ENCODE measurements at places on chromosomes 11 and 22.

- peak; percentile 52 for DNase-seq
Observed at GRCh38 chr11:1202776-1203504, 19.9 kb upstream of the MUC5B start.

- no peak for DNase-seq
Observed at GRCh38 chr11:114185436-114185835, 110.8 kb upstream of the NNMT start.

GRCh38 chr22:45683248-45683647 lies 11.6 kb downstream of the ATXN10 start:
- DNase-seq = no peak

GRCh38 chr11:126864934-126865333 lies 135.6 kb downstream of the KIRREL3 start:
- no peak for DNase-seq

- no peak for DNase-seq
Observed at GRCh38 chr11:65502555-65503367, 3.9 kb downstream of the MALAT1 start.

- DNase-seq = no peak
Observed at GRCh38 chr11:20327377-20327935, 36.1 kb upstream of the HTATIP2 start.

DNA sequence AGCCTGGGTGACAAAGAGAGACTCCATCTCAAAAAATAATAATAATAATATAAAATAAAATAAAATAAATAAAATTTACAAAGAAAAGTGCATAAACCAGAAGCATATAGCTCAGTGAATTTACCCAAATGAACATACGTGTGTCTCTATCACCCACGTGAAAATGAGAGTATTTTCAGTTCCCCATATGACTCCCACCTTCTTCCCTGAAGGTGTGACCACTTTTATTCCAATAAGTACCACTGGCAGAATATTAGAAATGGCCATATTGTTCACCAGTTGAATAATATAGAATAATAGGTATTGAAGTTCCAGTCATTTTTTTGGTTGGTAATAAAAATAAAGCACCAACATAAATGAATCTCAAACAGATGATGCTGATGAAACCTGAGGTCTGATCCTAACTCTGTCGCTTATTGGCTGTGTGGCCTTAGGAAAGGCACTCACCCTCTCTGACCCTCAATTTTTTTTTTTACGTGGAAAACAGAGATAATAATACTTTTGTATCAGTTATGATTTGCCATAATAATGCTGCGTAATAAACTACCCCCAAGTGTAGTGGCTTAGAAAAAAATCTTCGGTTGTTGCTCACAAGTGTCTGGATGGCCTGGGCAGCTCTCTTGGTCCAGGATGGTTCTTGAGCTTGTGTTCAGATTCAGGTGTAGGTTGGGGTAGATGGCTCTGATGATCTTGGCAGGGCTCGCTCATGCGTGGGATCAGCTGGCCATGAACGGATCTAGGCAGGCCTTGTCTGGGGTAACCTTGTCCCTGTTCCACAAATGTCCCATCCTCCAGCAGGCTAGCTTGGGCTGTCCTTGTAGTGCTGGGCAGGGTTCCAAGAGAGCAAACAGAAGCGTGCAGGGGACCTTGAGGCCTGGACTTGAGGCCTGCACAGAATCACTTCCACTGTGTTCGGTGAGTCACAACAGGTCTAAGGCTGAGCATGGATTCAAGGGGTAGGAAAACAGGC lies 88.1 kb downstream of the MYO18B start:
- no peak for DNase-seq

GRCh38 chr11:81989093-81989492 lies 744.6 kb downstream of the FAM181B start:
- no peak for DNase-seq

DNA sequence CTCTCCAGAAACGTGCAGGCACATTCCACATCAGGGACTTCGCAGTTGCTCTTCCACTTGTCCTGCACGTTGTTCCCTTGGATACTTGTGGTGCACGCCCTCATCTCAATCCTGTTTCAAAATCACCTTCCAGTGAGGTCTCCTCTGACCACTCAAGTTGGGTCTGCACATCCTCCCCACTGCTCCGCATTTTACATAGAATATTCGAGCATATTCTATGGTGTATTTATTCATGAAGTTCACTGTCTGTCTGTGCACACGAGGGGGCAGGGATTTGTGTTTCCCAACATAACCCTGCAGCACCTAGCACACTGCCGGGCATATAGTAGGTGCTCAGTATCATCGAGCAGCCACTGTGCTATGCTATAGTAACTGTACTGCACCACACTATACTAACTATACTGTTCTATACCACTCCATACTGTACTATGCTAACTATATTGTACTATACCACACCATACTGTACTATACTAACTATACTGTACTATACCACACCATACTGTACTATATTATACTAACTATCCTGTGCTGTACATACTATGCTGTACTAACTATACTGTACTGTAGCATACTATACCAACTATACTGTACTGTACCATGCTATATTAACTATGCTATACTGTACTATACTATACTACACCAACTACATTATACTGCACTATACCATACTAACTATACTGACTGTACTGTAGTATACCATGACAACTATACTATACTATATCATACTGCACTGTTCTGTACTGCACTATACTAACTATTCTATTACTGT lies 30.3 kb downstream of the ELF5 start:
- no peak for DNase-seq

GRCh38 chr11:132681971-132682370 lies 850.3 kb downstream of the OPCML start:
- DNase-seq = no peak

- DNase-seq = no peak
Observed at GRCh38 chr11:94400839-94401772, at the start of gene GPR83. GPR83 (minus strand) TSS chr11:94401419; CDS start chr11:94401247, 172 bp downstream.

- DNase-seq = no peak
Observed at GRCh38 chr11:103901656-103902055, 134.8 kb upstream of the DDI1 start.

- no peak for DNase-seq
Observed at GRCh38 chr11:73029403-73029802, 112.7 kb downstream of the FCHSD2 start.

- no peak for DNase-seq
Observed at GRCh38 chr11:96188243-96189006, 154.6 kb downstream of the MAML2 start.

DNA sequence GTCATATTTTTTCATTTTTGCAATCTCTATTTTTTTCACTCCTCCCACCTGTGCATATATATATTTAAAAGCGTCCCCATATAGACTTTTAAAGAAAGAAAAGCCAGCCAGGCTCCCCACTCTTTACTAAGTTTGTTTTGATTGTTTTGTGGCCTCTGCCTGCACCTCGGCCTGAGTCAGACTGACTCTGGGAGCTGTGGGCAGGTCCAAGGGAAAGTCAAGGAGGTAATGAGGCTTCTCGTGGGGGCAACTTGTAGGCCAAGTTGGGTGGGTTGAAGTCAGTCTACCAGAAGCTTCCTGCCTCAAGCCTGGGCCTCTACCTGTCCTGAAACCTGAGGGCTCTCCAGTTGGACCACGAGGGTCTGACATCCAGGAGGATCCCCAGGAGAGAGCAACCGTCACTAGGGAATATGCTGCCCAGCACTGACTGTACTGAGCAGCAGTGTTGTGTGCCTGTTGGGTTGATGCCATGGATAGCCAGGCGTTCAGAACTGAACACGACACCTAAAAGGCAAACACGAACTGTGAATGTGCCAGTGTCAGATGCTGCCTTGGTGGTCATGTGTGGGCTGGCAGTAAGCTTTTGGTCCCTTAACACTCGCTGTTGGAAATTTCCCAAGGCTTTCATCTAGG lies 58.8 kb downstream of the BMAL1 start:
- no peak for DNase-seq

GRCh38 chr22:38971791-38972190 lies 10.4 kb upstream of the APOBEC3B start:
- no peak for DNase-seq

DNA sequence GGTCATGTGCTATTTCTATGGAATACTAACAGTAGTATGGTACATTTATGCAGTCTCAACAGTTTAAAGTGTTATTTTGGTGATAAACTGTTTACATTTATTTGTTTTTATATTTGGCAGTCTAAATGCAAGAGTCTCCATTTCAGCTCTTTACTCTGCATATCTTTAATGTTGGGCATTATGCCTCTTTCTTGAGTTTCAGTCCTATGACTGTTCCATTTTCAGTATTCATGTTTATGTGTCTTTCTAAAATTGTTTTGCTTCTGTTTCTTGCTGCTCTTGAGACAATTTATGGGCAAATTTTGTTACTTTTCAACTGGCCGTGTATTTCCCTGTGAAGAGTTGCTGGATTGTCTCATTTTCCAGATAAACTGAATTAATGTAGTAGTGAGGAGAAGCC lies 6.6 kb upstream of the RAB30 start:
- no peak for DNase-seq

DNA sequence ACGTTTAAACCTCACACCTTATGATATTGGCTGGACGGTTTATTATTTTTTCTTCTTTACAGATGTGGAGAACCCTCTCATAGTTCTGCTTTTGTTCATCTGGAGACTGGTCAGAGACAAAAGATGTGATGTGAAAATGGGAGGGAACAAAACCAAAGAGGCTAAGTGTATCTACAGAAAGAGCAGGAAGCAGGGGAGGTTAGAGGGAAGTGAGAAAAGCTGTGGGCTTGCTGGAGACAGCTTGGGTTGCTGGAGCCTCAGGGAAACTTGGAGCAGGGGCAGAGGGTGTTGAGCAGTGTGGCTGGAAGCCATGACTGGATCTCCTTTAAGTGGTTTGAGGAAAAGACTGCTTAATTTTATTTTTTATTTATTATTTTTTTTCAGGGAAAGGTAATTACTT lies 79.0 kb upstream of the SNX19 start:
- DNase-seq = no peak

- DNase-seq = no peak
Observed at GRCh38 chr22:26542831-26543230, 30.6 kb upstream of the TFIP11 start.

- no peak for DNase-seq
Observed at GRCh38 chr11:33059331-33060007, 20.1 kb downstream of the TCP11L1 start.

DNA sequence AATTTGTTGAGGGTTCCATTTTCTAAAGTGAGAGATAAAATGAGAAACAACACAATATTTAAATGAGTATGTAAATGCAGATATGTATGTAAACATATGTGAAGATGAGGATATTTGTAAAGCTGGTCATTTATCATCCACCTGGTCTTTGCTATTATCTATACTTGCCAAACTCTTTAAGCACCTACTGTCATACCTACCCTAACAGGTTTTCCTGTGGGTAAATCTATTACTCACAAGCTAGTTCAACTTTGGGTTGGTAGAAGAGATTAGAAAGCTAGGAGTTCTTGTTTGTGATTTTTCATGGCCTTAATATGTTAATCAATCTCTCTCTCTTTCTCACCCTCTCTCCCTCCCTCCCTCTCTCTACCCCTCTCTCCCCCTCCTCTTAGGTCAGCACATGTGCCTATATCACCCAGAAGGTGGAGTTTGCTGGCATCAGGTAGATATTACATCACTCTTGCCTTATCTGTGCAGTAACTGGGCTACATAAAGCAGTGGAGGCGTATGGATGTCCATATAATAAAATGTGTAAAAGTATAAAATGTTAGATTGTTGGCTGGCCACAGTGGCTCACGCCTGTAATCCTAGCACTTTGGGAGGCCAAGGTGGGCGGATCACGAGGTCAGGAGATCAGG lies 14.7 kb downstream of the DEPDC5 start:
- no peak for DNase-seq

GRCh38 chr11:96221244-96222070 lies 121.5 kb downstream of the MAML2 start:
- DNase-seq = no peak

DNA sequence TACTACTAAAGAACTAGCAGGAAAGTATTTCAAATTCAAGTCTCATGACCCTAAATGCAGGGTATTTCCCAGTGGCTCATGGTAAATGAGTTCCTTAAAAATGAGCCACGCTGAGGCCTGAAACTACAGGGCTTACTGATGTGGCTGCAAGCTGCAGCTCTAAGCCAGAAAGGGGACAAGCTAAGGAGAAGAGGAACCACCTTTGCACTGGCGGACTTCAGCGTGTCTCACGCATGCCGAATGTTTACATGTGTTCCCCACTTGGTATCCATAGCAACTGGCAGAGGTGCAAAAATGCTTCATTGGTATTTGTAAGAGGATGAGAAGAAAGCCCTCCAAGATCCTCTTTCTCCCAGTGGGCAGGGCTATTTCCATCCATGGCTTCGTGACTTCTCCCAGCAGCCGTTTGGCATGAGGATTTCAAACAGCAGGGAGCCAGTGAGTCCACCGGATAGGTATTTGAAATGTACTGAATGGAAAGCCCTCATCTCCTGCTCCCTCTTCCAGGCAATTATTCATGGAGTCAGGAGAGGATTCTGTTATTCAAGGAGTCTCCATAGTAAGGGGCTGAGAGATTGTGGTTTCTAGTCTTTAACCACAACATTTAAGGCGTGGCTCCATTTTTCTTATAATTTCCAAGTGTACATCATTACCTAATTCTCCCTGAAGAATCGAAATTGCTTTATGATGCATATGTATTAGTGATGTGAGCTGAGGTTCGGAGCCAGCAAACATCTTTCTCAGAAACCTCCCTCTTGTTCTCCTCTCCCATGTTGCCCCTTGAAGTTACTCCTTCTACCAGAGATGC lies 55.3 kb upstream of the CD44 start:
- peak; percentile 56 for DNase-seq

DNA sequence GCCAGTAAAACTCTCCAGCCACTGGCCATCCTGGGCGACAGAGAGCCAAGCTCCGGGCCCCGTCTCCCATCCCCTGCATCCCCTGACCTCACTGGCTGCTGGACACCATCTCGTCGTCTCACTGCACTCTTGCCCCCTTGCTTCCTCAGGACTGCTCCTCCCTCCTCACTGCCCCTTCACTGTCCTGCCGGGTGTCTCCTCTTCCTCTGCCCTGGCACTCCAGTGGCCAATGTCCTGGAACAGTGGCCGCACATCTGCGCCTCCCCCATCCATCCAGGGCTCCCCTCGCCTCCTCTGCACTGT lies 800.4 kb downstream of the BRD1 start:
- DNase-seq = no peak

GRCh38 chr11:67648140-67648795 lies 2.3 kb downstream of the ACY3 start:
- DNase-seq = peak; percentile 52

DNA sequence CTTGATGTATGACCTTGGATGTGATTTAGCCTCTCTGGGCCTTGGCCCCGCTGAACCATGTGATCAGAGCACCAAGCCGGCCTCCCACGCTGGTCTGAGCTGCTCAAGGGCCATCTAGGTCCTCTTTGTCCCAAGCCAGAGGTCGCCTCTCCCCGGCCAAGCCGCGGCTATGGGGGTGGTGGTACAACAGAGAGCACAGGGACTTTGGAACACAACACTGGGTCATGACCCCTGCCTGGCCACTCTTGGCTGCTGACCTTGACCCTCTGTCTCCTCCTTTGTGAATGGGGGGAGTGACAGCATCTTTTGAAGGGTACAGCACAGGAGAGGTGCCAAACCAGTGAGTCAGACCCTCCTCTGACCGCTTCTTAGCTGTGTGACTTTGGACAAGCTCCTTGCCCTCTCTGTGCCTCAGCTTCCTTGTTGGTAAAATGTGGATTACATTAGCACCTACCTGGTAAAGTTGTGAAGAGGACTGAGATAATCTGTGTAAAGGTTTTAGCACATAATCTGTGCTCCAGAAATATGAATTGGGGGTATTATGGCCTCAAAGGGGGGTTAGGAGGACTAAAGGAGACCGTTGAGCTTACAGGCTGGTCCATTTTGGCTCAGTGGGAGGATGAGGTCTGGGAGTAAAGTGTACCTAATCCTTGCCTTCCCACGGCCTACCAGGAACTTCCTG lies 4.7 kb downstream of the SCYL1 start:
- no peak for DNase-seq

- DNase-seq = no peak
Observed at GRCh38 chr11:34493468-34493867, 20.1 kb downstream of the ELF5 start.

GRCh38 chr11:68841718-68842426 lies at the start of gene CPT1A:
CPT1A (minus strand) TSS chr11:68841916; CDS start chr11:68815474, 26,442 bp downstream.
- DNase-seq = peak; percentile 43
